Spinal cord (tissue), 10 donors: ENCODE measurements at places on chromosomes 6 and 20. TPM values are rescaled to one million over a fixed set of nuclear protein-coding genes. Genes with fewer than 3 reads are reported as not detected.

The SIRPG gene
- not detected for polyA plus RNA-seq

The SPTLC3 gene
- polyA plus RNA-seq, result 10.6 TPM

The CD83 gene
- 26.5 TPM for polyA plus RNA-seq

The PTPRK gene
- polyA plus RNA-seq, result 35.3 TPM

The DOK5 gene
- polyA plus RNA-seq, result 36.6 TPM

The SLC52A3 gene
- 1.1 TPM for polyA plus RNA-seq

The RNASET2 gene
- polyA plus RNA-seq, result 51.7 TPM
